ENCODE measurements at places on chromosomes 6 and 20.

GRCh38 chr6:144316862-144317195 is 31.7 kb downstream of the UTRN start:
- DNase-seq = no peak

- no peak for DNase-seq
These were observed 174.7 kb downstream of the BMP7 start for GRCh38 chr20:57091748-57092111.

GRCh38 chr6:139418481-139419132 is 44.2 kb upstream of the CITED2 start:
- no peak for DNase-seq

- no peak for DNase-seq
These were observed 143.6 kb upstream of the ZNF184 start for GRCh38 chr6:27616328-27617045.

- peak; percentile 7 for DNase-seq
These were observed 36.6 kb upstream of the HDAC2 start for GRCh38 chr6:114007516-114007915.

- no peak for DNase-seq
These were observed 60.8 kb downstream of the RIPOR2 start for GRCh38 chr6:24874776-24875533.

DNA sequence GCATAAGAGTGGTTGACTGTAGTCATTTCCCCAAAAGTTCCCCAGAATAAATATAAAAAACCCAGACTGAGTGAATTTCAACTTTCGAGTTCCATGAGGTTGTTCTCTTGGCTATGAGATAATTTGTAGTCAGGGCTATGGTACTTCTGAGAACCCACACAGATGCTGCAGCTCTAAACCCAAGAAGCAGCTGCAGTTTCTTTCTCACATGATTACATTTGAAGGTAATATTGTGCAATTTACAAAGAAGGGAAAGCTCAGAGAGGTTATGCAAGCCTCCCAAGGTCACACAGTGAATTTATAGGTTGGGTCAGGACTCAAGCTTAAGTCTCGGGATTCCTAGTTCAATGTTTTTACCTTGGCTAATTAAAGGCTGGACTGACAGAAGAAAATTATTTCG is 29.7 kb upstream of the CD93 start:
- no peak for DNase-seq

- DNase-seq = no peak
These were observed 68.2 kb downstream of the FAM120B start for GRCh38 chr6:170374571-170375444.

DNA sequence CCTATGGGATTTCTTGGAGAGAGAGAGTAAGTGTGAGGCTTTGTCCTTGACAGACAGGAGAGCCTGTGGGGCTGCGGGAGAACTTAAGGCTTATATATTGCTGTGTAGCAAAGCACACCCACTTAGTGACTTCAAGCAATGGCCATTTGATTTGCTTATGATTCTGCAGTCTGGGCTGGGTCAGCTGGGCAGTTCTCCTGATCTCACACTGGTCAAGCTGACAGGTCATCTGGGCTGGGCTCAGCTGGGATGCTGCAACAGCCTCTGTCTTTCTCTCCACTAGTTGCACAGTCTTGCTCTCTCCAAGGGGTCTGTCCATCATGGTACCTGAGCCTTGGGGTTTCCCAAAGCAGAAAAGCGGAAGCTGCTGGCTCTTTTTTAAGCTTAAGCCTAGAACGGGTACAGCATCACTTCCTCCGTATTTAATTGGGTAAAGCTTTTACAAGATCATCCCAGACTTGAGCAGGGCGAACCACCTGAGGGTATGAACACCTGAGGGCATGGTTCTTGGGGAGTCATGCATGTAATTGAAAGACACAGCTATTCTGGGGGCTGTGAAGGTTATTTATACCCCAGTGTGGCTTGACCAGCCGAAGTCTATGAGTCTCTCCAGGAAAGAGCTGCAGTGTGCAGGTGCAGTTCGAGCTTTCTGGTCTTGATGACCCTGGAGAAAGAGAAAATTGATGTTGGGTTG is 13.3 kb upstream of the GGTLC1 start:
- no peak for DNase-seq

- no peak for DNase-seq
These were observed 122.2 kb upstream of the MARCKS start for GRCh38 chr6:113734982-113735381.

- DNase-seq = no peak
These were observed 104.8 kb upstream of the MC3R start for GRCh38 chr20:56143759-56144158.

- no peak for DNase-seq
These were observed 1.4 kb downstream of the OTOR start for GRCh38 chr20:16749573-16749972.

DNA sequence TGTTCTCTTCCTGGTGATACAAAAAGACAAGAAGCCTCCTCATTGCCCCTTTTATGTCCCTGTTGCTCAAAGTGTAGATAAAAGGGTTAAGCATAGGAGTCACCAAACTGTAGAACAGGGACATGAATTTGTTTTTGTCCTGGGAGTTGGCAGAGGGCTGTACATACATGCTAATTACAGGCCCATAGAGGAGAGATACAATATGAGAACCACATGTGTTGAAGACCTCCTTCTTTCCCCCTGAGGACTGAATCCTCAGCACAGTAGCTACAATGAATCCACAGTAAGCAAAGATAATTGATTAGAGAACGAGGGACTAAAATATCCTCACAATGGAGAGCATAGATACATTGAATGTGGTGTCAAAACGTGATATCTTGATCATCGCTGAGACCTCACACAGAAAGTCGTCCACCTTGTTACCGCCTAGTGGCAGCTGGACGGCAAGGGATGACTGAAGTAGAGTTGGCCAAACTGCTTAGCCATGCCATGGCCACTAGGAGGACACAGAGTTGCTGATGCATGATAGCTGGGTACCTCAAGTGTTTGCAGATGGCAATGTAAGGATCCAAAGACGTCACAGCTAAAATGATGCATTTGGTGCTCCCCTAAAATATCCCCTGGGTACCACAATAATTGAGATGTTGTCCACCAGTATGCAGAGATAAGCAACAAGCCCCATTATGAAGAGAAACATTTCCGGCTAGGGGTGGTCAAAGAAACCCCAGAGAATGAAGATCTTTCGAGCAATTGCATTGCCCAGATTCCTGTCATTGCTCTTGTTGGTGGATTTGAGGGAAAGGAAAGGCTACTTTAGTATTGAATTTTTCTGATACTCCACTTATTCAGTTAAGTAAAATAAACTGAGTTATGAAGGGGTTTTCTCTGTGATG is 15.0 kb downstream of the OR2B3 start:
- peak; percentile 1 for DNase-seq

DNA sequence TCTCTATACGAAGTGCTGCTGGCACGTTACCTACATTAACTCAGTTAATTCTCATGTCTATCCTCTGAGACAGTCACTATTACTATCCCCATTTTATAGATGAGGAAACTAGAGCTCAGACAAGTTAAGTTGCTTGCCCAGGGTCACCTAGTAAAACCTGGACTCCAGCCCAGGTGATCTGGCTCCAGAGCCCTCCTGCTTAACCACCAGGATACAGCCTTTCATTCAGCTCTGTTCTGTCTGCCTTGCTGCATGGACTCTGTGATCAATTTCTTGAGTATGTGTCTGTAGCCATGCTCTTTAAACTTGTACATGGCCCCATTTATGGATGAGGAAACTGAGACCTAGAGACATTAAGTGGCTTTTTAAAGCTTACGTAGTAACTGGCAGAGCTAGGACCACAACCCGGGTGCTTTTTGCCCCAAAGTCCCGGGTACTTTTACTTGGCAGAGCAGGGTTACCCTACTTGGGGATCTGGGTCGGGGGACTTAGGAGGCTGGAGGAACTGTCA is 4.7 kb downstream of the CDKN1A start:
- DNase-seq = no peak

DNA sequence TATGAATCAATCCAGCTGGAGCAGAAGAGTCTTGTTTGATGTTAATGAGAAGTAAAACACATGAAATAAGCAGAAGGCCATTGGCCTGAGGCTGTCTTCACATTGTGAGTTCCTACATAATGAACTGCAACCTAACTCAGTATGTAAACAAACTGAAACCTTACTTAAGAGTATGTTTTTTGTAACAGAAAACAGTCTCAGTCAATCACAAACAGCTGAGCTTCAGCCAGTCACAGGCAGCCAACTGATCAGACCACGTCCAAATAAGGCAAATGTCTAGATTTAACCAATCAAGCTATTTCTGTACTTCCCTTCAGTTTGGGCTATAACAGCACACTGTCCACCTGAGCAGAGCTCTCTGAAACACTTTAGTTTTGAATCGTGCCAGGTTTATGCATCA is 234.7 kb downstream of the TRDN start:
- DNase-seq = no peak

DNA sequence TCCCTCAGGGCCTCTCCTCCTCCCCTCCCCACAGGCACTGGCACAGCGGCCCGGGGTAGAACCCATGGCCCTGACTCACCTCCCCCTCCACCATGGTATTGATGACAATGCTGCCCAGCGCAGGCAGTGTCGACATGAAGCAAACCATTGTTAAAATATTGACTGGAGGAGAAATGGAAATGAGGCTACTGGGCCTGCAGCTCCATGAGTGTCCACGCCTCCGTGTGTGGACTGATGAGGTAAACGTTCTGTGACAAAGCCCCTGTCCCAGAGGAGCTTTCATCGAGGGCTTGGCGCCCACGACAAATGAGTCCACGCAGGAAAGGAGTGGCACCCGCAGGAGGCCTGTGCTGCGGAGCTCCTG is 402.7 kb downstream of the TAF4 start:
- no peak for DNase-seq

- DNase-seq = no peak
These were observed 42.8 kb downstream of the SLC52A3 start for GRCh38 chr20:725491-725890.

- DNase-seq = no peak
These were observed 124.1 kb upstream of the RIN2 start for GRCh38 chr20:19633985-19634384.

GRCh38 chr6:36546920-36547645 is at the start of gene STK38:
Gene STK38, minus strand, starts transcription at chr6:36547479. Its CDS starts 7,277 bp downstream, at chr6:36540202.
- DNase-seq = peak; percentile 94

GRCh38 chr6:158718461-158719046 is 68.7 kb downstream of the SYTL3 start:
- no peak for DNase-seq

- no peak for DNase-seq
These were observed 84.6 kb downstream of the ID4 start for GRCh38 chr6:19921786-19922185.

GRCh38 chr6:50939931-50940330 is 121.3 kb downstream of the TFAP2B start:
- DNase-seq = no peak

- DNase-seq = no peak
These were observed 259.4 kb upstream of the POU3F2 start for GRCh38 chr6:98574984-98575383.

- DNase-seq = no peak
These were observed 51.1 kb upstream of the NFATC2 start for GRCh38 chr20:51593584-51593983.

GRCh38 chr20:58482416-58482815 is 32.8 kb downstream of the APCDD1L start:
- no peak for DNase-seq

DNA sequence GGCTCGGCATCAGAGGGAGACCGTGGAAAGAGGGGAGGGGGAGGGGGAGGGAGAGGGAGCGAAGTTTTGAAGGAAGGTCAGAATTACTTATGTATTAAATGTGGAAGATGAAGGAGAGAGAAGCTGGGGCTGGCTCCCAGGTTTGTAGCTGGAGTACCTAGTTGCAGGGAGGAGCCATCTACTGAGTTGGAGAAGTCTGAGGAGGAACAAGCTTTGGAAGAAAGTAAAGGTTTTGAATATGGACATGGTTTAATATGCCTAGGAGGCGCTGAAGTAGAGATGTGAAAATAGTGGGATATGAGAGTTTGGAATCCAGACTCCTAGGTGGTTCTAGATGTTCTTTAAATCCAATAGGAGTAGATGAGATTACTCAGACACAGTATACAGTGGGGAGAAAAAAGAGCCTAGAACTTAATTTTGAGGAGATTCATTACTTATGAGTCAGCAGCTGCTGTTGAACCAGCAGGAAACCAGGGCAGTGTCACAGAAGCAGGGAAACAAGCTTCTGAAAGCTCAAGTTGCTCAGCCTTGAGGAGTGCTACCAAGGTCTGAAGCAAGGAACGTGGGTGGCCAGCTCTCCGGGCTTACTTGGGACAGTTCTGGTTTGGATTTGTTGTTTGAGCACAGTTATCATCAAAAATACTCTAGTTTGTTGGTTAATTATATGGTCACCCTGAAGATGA is 149.3 kb downstream of the UTRN start:
- no peak for DNase-seq

GRCh38 chr20:54132612-54133433 is 41.0 kb downstream of the CYP24A1 start:
- no peak for DNase-seq

DNA sequence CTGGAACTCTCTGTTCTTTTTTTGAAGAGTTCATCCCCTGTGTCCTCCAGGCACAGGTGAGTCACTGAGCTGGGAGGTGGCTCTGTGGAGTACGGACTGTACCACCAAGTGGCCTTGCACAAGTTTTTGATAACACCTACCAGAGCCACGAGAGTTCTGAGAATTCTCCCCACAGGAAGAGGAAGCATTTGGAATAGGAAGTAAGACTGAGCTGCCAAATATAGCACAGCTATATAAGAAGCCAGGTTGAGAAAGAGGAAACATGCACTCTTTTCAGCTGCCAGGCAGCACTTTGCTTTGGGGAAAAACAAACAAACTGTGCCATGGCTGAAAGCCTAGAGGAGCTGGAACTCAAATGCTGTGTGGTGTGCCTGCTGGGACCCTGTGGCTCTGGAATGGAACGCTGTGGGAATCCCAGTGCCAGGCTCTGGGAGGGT is 70.8 kb upstream of the RIPOR2 start:
- DNase-seq = no peak

DNA sequence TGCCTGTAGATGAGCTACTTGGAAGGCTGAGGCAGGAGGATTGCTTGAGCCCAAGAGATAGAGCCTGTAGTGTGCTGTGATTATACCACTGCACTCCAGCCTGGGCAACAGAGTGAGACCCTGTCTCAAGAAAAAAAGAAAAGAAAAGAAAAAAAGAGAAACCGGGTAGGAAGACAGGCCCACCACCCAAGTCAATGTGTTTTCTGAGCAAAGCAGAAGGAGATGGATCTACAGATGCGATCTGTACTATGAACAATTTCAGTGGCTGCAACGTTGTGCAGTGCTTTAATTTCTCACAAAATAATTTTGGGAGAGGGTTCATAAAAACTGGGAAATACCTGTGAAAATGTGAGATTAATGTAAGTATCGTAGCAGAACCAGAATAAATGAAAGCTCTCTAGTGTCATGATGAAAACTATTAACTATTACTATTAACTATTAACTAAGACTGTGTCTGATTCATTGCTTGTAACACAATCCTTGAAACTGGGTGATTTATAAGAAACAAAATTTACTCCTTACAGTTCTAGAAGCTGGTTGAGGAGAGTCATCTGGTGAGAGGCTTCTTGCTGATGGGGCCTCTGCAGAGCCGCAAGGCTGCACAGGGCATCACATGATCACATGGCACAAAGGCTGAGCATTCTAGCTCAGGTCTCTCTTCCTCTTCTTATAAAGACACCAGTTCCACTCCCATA is 233.1 kb upstream of the ZNF217 start:
- no peak for DNase-seq

- DNase-seq = no peak
These were observed 52.2 kb upstream of the UNC93A start for GRCh38 chr6:167238694-167239467.
